ENCODE measurements at places on chromosomes 16 and 17.

GRCh38 chr17:71412803-71413202 is 708.0 kb upstream of the SOX9 start:
- DNase-seq = no peak

DNA sequence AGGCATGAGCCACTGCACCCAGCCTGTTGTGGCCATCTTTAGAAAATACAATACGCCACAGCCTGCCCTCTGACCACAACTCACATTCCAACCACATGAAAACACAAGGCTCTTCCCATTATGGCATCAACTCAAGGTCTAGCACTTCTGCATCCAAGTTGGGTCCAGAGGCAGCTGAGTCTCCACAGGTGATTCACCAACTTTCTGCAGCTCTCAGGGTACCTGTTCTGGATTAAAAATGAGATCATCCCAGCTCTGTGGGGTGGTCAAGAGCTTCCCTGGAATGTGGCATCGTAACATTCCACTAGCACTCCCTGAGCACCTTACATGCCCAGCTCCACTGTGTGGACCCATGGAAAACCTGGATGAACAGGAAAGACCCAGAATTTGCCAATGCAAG is 9.9 kb upstream of the GUCY2D start:
- DNase-seq = no peak

GRCh38 chr16:8776129-8776584 is 21.3 kb downstream of the TMEM186 start:
- no peak for DNase-seq

DNA sequence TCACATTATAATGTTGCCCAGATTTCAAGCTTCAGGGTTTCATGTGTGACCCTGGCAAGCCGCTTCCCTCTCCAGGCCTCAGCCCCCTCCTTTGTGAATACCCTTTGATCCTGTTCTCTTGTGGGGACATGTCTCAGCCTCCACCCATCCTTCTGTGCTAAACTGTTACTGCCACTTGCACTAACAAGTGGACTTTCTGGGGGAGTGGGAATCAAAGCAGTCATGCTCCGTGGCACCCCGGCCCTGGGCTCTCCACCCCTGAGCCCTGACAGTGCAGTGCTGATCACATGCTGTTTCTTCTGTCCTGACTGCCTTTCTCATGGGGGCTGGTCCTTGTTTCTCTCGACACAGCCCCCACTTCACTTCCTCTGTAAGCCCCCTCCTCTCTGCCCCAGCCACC is 9.7 kb upstream of the DCAF7 start:
- no peak for DNase-seq

DNA sequence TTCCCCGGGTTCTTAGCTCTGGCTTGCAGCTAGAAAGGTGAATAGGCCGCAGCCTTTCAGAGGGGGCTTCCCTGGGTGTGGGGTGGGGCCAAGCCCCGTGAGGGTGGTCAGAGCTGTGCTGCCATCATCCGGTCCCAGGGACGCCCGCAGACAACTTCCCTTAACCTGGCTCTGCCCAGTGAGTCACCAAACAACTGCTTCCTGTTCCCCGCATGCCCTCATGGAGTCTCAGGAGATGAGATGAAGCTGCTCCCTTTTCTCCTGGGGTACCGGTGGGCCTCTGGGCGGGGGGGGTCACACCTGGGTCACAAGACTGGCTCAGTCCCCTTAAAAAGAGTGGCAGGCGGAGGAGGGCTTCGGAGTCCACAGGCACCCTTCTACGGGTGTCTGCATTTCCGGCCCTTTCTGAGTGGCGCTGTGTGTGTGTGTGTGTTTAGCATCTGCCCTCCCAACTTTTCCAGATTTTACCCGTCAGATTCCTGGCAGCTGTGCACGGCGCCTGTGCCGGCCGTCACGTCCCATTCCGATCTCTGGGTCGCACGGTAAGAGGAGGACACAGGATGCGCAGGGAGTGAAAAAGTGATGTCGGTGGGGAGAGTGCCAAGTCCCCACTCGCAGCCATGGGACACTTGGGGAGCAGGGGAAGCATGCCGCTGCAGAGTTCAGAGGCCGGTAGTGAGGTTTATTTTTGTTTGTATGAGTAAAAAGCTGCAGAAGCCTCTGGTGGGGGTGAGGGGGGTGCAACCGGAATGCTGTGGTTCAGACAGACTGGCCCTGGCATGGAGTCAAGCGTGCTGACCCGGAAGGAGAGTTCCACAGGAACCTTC is 16.8 kb downstream of the HIC1 start:
- DNase-seq = no peak

GRCh38 chr16:55391760-55392375 is 67.9 kb downstream of the IRX6 start:
- no peak for DNase-seq

DNA sequence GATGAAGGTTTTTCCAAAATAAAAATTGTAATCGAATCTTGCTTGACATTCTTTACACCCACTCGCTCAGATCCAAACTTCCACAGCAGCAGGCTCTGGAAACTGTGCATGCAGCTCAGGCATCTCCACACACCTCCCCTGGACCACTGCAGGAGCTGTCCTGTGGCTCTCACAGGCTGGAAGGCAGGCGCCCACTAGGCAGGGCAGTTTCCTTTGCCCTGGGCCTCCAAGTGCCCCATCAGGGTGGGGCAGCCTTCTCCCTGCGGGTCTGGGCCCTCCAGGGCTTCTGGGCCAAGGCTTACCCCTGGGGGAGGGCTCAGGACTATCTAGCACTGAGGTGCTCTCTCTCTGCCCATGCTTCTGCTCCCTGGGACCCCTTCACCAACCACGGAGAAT is 114.5 kb upstream of the RPL38 start:
- DNase-seq = no peak
